Iris pigment epithelial cell (primary cell): ENCODE measurements at places on chromosomes 7 and 10.

DNA sequence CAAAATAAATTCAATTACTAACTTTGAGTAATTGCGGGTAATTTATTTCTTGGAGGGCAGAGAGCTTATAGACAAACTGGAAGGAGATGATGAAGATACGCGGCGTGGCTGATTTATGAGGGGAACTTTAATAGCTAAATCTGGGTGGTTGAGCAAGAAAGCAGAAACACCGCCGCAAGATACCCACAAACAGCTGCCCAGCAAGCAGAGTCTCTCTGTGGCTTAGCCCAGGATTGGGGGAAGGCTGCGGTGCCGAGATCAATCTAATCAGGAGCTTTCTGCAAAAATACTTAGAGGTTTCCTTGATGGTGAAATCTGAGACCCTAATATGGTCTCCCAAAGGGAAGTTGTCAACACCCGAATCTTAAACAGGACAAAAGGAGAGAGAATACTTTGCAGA lies 94.9 kb upstream of the MGMT start:
- DNase-seq: no peak

DNA sequence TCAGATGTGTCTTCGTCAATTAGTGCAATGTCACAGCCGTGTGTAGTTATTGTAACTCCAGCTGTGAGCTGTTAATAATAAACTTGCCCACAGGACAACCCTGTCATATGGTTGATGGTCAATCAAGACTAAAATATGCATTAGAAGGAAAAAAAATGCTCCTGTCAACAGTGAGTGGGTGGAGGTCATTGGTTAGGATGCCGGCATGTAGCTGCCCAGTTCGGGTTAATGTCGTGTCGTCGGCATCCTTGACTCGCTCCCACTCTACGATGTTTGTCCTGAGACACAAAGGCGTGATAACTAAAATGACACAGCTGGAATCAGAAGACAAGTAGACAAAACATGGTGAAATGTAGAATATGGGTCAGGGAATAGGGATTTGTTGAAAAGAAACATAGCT lies 442.8 kb upstream of the NPVF start:
- DNase-seq: no peak

DNA sequence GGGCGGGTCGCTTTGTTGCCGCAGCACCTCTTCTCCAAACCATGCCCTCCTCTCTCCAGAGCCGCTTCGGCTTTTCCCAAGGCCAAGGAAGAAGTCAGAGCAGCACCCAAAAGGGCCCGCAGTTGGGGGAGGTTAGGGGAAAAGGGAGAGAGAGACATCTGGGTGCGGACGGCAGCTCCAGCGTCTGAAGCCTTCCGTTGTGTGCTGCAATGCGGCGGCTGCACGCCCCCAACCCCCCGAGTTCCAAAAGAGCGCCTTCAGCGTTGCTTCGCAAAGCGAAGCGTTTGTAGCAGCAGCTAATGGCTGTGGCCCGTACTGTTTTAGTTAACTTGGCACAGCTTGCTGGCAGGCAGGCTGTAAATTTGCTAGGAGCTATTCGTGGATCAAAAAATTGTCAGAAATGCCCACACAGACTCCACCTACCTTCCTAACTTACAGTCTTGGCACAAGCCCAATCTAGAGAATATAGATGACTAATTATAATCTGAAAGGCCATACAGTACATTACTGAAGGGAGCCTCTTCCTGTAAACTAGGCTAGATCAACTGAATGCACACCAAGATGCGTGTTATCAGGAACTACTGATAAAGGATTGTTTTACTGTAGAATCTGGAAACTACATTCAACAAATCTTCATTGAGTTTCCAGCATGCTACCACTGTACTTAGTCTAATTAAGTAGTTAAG lies 1.1 kb upstream of the KBTBD2 start:
- DNase-seq: peak; percentile 68

- peak; percentile 61 for DNase-seq
Observed at GRCh38 chr7:100469227-100470044, 5.4 kb upstream of the SPACDR start.

GRCh38 chr7:47577321-47577919 lies 4.5 kb downstream of the TNS3 start:
- no peak for DNase-seq

DNA sequence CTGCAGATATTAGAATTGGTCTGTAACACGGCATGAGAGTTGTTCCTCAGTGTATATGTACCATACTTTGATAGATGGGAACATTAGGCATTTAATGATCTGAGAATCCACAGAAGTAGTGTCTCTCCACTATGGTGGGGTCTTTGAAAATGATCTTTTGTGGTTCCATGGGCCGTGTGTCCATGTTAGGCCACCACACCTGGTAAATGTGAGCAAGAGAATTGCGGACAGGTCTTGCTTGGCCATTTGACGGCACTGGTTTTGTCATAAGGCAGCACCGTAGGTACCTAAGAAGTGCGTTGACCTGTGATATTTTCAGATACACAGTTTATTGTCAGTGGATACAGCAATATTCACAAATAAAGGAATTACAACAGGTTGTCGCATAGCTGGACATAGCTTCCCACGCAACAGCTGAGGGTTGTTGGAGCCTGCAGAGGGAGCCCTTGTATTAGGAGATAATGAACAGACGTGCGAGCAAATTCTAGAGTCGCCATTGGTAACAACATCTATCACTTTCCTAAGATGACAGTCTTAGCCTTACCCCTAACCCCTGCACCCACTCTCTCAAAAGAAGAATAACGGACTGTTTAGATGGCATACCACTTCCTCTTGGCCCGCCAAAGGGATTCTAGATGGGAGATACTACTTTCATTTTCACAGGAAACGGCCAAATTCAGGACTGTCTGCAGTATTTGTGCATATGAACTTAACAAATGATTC lies 111.4 kb downstream of the COL28A1 start:
- peak; percentile 71 for DNase-seq

GRCh38 chr7:5467645-5468044 lies 44.0 kb upstream of the TNRC18 start:
- no peak for DNase-seq

DNA sequence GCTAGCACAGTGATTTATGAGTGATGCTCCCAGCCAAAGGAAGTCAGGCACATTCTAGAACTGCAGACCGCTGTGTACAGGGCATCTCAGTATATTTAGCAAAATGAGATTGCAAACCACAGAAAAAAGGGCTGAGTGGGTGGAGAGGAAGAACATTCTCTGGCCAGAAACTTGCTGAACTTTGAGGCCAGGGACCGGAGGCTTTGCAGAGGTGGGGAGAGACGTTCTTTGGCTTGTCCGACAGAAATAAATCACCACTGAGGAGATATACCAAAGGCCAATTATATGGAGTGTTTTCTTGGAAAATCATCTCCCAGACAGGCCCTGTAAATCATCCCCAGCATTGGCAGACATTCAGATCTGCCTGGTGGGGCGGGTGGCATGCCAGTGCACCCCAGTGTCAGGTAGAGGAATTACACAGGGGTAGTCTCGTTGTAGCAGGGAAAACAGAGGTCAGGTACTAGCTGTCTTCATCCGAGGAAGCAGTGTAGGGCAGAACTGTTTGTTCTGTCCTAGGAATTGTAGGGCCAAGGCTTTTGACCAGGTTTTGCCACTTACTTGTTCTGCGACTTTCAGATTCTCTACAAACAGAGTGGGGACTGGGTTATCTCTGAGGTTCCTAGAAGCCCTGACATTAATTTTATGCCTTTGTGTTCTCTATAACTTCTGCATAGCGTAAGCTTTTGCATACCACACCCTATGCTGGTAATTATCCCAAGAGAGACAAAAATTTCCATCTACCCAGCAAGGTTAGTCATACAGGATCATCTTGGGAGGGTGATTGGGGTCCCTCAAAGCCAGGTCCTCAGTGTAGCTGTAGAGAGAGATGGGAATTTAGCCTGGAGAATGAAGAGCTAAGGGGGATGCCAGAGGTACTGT lies 655.6 kb downstream of the LRMDA start:
- DNase-seq: peak; percentile 39

DNA sequence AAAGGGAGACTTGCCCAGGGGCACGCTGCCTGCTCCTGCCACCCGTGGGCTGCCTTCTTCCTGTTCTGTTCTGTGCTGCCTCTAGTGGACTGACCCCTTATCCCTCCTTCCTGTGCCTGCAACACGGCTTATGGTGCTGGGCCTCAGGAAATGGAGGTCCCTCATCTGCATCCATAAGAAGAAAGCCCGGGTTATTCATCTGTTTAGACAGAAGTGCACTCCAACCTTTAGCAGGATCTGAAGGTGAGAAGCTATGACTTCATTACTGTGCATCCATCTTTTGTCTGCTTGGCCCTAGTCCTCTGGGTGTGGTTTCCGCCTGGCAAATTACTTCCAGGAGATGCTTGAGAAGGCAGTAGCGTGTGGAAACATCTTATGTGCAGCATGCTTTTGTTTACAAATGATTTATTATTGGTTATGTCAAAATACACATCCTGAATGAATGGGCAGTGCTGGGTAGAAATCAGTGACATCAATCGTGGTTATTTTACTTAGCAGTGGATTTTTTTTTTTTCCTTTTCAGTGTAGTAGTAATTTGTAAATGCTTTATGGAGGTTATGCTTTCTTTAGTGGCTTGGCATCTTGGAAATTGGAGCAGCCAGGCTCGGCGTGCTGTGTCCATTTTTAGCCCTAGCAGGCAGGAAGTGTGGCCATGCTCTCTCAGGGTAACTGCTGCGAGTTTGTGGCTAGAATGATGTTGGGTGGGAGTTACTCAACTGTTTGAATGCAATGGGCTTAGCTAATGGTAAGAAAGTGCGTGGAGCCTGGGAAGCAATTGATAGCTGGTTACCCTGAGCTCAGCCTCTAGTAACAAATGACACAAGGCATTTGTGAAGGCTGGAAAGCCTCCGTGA lies 12.7 kb downstream of the PTPRE start:
- peak; percentile 77 for DNase-seq

DNA sequence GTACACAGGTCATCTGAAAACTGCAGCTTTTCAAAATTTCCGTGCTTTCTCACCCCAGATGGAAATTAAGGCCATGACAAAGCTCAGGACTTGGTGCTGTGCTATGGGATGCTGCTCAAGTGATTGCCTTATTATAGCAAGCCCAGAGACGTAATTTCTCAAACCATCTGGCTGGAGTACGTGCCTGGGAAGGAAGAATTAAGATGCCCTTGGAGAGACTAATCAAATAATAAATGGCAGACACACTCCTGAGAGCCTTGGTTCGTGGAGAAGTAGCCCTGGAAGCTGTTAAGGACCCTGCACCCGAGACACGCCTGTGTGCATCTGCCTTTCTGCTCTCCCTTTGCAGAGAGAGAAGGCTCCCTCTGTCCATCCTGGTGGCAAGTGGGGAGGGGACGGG lies 38.3 kb upstream of the PRLHR start:
- no peak for DNase-seq

GRCh38 chr10:86556532-86556931 lies 34.9 kb upstream of the WAPL start:
- no peak for DNase-seq

GRCh38 chr10:67115972-67116371 lies 190.1 kb downstream of the LRRTM3 start:
- DNase-seq: peak; percentile 74

DNA sequence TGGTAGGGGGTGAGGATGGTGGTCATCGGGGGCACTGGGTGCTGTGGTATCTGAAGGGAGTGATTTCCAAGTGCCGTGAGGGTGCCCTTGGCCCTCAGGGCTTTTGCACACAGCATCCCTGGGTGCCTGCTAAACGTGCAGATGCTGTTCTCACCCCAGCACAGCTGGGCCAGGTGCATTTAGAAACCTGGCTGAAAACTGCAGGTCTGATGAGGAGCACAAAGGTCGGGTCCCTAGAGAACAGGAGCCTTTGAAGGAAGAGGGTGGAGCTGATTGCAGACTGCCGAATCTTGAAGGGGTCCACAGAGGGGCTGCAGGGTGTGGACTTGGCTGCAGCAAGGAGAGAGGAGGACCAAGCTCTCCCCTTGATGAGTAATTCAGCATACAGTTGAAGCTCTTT lies 32.0 kb downstream of the ZMIZ1 start:
- no peak for DNase-seq

DNA sequence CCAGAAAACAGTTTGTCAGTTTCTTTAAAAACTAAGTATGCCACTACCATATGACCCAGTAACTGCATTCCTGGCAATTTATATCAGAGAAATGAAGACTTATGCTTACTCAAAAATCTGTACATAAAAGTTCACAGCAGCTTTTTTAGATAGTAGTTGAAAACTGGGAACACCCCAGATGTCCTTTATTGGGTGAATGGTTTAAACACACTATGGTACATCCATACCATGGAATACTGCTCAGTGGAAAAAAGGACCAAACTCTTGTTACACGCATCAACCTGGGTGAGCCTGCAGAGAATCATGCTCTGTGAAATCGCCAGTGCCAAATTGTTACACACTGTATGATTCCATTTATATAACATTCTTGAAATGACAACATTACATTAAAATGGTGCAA lies 127.6 kb upstream of the RET start:
- DNase-seq: no peak

DNA sequence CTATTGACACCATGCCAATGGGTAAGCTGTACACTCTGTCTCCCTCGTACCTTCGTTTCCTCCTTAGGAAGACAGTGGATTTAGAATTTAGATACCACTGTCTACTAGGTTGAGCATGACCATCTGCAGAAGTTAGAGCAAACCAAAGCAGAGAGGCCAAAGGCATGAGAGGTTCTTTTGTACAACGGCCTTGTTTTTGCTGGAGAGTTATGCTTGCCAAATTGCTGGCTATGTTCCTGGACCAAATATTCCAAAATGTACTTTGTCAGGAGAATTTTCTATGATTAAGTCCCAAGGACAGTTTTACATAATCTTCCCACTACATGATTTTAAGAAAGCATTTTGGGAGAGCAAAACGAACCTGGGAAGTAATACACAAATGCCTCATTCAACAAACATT lies 47.9 kb upstream of the PLCE1 start:
- no peak for DNase-seq

DNA sequence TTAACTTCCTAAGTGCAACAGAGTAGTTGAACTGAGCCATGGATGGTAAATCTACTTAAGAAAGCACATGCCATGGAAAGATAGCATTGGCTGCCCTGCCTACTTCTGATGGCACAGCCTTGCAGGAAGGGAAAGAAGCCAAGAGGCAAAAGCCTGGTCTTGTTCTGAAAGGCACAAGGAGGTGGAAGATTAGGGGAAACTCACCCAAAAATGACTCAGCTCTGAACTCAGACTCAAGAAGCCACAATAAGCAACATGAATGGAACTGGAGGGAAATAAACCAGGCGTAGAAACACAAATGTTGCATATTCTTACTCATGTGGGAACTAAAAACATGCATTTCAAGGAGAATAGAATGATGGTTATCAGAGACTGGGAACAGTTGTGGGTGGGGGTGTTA lies 20.8 kb upstream of the ALOX5 start:
- no peak for DNase-seq

DNA sequence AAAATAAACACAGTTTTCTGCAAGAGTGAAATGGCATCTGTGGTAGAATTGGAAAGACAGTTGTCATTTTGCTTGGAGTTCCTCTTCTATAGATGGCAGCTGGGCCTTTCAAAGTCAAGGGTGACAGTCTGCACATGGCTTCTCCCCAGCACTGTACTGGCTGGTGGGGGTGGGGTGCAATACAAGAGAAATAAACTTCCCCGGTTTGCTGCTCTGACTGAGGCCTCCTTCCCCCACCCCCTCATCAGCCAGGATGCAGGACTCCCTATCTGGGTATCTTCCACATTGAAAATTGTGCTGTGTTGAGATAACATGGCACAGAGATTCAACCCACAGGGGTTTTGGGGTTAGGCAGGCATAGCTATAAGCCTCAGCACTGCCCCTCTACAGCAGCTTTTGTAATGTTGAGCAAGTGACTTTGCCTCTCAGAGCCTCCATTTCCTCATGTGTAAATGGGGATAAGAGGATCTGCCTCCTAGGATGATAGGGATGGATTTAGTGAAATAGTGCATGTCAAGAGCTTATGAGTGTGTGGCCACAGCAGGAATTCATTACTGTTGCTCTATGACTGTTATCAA lies 85.8 kb upstream of the WDR11 start:
- no peak for DNase-seq

GRCh38 chr7:96823274-96823673 lies 113.6 kb upstream of the SEM1 start:
- DNase-seq: peak; percentile 53
